Activated CD8-positive, alpha-beta T cell treated with anti-CD3 and anti-CD28 coated beads for 36 hours (primary cell): ENCODE measurements at places on chromosomes 12 and 14. TPM values are rescaled to one million over a fixed set of nuclear protein-coding genes. Genes with fewer than 3 reads are reported as not detected.
A peak's percentile ranks its signal among the peaks of the same experiment; 100 is the strongest.

The B4GALNT3 gene
- 3.4 TPM for total RNA-seq

The STXBP6 gene
- total RNA-seq, result not detected

DNA sequence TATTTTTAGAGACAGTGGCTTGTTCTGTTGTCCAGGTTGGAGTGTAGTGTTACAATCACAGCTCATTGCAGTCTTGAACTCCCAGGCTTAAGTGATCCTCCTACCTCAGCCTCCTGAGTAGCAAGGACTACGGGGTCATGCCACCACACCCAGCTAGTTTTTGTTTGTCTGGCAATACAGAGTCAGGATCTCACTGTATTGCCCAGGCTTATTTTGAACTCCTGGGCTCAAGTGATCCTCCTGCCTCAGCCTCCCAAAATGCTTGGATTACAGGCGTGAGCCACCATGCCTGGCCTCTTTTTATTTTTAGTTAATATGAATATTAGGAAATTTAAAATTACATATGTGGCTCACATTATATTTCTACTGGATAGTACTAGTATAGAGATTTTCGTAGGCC, 28.9 kb downstream of the PPTC7 start:
- peaks cover 61% of the 10 kb centered on the region for H3K4me1 ChIP-seq
- peak overlapping the region; percentile 42 for H3K27ac ChIP-seq
- no peaks in the 10 kb centered on the region for H3K27me3 ChIP-seq
- no peak for DNase-seq
- H3K36me3 ChIP-seq, result peaks cover 30% of the 10 kb centered on the region
- H3K4me3 ChIP-seq, result no peak overlapping the region

DNA sequence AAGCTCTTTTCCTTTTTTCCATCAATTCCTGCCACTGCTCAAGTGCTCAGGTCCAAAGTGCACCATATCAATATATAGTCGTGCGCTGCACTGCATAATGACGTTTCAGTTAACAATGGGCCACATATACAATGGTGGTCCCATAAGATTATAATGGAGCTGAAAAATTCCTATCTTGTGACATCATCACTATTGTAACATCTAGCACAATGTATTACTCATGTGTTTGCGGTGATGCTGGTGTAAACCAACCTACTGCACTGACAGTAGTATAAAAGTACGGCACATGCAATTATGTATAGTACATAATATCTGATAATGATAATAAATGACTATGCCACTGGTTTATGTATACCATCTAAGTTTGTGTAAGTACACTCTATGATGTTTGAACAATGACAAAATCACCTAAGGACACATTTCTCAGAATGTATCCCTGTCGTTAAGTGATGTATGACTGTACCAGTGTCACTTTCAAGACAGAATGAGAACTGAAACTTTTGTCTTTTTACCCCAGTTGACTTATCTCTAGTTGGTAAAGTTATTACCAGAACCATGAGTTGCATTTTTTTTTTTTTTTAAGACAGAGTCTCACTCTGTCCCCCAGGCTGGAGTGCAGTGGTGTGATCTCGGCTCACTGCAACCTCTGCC, 53.7 kb upstream of the INSM2 start:
- H3K27ac ChIP-seq, result no peak overlapping the region
- DNase-seq, result peak; percentile 2
- no peaks in the 10 kb centered on the region for H3K4me1 ChIP-seq
- H3K36me3 ChIP-seq, result no peaks in the 10 kb centered on the region
- peaks cover 7% of the 10 kb centered on the region for H3K27me3 ChIP-seq

- H3K4me3 ChIP-seq, result no peak overlapping the region
- H3K4me1 ChIP-seq, result peaks cover 69% of the 10 kb centered on the region
- peaks cover 55% of the 10 kb centered on the region for H3K36me3 ChIP-seq
- H3K27me3 ChIP-seq, result no peaks in the 10 kb centered on the region
Measured at GRCh38 chr14:69643430-69644200, 32.2 kb downstream of the SUSD6 start.

DNA sequence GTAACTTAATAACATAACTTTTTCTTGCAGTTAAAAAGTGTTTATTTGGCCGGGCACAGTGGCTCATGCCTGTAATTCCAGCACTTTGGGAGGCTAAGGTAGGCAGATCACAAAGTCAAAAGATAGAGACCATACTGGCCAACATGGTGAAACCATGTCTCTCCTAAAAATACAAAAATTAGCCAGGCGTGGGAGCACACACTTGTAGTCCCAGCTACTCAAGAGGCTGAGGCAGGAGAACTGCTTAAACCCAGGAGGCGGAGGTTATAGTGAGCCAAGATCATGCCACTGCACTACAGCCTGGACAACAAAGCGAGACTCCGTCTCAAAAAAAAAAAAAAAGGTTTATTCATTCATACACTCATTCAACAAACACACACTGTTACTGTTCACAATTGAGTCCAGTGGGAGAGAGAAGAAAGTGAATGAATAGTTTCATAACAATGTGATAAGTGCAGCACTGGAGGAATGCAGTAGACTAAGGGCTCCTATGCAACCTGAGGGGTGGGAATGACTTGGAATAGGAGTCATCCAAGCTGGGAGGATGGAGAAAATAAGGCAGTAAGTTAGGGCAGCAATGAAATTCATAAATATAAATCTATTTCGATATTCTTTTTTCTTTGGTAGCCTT, 19.8 kb downstream of the DAD1 start:
- peaks cover 69% of the 10 kb centered on the region for H3K4me1 ChIP-seq
- peak overlapping the region; percentile 86 for H3K4me3 ChIP-seq
- H3K36me3 ChIP-seq, result peaks cover 69% of the 10 kb centered on the region
- H3K27me3 ChIP-seq, result no peaks in the 10 kb centered on the region
- DNase-seq, result peak; percentile 13
- peak overlapping the region; percentile 94 for H3K27ac ChIP-seq

- H3K27ac ChIP-seq, result peak overlapping the region; percentile 98
- no peaks in the 10 kb centered on the region for H3K27me3 ChIP-seq
- H3K4me1 ChIP-seq, result peaks cover 44% of the 10 kb centered on the region
Measured at GRCh38 chr14:65412856-65413738, 567 bp downstream of the FUT8 start.

- H3K27ac ChIP-seq, result no peak overlapping the region
- no peak overlapping the region for H3K4me3 ChIP-seq
- peaks cover 37% of the 10 kb centered on the region for H3K4me1 ChIP-seq
- peaks cover 43% of the 10 kb centered on the region for H3K36me3 ChIP-seq
Measured at GRCh38 chr12:12366701-12367481, 10.0 kb downstream of the BORCS5 start.
